ENCODE measurements at places on chromosomes 3 and 15.

DNA sequence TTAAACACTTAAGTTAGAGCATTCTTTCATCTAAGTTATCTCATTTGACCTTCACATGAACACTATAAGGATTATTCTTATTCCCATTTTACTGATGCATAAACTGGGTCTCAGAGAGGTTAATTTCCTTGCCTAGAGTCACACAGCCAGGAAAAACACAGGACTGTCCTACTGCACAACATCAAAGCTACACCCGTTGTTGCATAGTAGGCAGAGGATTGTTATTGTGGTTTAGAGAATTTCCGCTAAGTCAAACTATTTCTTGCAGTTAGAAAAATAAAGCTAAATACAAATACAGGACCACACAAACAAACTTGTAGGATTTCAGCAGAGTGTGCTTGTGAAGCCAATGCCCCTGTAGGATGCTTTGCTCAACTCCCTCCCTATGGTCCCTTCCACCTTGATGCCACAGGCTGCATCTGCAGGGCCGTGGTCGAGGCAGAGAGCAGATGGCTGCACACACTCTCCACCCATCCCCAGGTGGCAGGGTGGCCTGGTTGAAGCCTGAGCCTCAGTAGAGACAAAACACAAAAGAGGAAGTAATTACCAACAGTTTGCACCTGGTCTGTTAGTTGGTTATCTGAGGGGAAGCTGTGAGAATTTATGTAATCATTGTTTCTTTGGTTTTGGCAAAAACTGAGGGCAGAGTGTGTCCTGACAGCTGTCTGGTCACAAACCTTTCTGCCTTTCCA lies 41.1 kb upstream of the SKOR1 start:
- DNase-seq: no peak

DNA sequence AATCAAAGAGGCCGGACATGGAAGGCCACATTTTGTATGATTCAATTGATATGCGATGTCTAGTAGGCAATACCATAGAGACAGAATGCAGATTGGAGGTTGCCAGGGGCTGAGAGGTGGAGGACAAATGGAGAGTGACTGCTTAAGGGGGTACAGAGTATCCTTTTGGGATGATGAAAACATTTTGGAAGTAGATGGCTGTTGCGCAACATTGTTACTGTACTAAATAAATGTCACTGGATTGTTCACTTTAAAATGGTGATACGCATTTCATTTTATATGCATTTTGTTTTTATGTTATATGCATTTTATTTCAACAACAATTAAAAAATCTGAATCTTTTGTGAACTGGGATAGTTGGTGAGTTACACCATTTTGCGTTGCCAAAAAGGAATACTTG lies 99.7 kb upstream of the AGBL1 start:
- no peak for DNase-seq

GRCh38 chr3:61218504-61218903 lies 32.7 kb downstream of the FHIT start:
- no peak for DNase-seq

DNA sequence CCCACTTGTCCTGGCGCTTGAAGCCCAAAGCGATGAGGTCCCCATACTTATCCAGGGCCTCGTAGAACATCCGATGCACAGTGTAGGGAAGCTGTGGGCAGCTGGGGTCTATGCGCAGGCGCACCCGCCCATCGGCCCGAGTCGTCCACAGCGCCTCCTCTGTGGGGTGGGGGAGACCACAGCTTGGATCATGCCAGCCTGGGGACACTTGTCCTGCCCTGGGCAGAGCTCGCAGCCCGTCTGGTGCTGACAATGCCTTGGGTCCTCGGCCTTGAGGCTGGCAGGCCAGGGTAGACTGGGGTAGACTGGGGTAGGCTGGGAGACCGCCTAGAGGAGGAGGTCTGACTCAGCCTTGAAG lies 39.8 kb downstream of the ACSBG1 start:
- DNase-seq: no peak

- peak; percentile 50 for DNase-seq
Observed at GRCh38 chr3:18007980-18008379, 265.5 kb upstream of the TBC1D5 start.

GRCh38 chr15:77565378-77565915 lies 67.3 kb downstream of the LINGO1 start:
- no peak for DNase-seq

GRCh38 chr15:70539409-70539808 lies 223.9 kb downstream of the UACA start:
- DNase-seq: no peak

DNA sequence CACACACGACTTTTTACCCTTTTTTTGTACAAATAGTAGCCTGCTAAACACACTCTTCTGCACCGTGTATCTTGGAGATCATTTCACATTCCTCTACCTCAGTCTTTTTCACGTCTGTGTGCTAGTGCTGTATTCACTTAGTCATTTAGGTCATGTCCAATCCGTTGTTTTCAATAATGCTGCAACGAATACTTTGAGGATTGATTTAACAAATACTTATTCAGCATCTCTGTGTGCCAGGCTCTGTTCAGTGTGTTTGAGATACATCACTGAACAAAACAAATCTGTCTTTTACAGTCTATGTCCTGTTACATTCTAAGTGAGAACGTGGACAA lies 882 bp downstream of the JMJD7 start:
- DNase-seq: peak; percentile 8

DNA sequence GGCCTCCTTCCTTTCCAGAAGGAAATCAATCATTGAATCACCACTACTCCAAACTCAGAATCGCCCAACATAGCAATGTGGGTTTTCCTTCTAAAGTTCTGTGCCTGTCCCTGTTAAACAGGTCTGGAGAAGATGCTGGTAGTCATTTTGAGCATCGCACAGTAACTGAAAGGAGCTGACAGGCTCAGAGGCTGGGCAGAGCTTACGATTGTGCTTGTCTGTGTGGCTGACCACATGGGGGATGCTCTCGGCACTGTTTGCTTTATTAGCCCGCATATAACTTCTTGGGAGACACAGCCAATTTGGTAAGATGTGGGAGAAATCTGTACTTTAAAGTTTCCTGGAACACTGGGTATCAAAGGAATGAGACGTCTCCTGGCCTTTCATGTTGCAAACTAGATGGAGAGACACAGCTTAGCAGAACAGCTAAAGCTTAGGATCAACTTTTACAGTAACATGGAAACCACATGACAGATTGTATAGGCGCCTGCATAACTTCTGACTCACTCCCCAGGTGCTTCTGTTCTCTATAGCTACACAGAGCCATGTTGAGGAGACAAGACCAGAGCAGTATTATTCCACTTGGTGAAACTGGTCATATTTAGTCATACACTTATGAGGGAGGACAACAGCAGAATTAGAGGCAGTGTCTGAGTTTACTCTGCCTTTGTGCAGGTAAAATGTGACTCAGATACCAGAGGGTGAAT lies 374.1 kb downstream of the RORA start:
- DNase-seq: no peak

DNA sequence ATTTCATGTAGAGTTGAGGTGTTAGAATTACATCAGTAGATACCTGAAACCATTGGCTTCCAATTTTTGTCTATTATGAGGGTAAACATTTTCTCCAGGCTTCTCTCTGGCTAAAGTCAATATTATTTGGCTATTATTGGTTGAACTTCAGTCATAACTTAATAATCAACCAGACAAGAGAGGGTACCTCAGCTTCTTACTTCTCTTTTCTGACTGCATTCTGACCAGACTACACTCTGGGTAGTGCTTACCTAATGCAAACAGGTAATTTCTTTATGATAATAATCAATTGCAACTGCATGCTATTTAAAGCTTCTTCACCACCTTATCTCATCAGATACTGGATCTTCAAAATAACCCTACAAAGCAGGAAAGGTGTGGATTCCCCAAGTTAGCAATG lies 85.1 kb downstream of the ANP32A start:
- no peak for DNase-seq

- peak; percentile 48 for DNase-seq
Observed at GRCh38 chr3:48088056-48088748, 72.0 kb upstream of the MAP4 start.

DNA sequence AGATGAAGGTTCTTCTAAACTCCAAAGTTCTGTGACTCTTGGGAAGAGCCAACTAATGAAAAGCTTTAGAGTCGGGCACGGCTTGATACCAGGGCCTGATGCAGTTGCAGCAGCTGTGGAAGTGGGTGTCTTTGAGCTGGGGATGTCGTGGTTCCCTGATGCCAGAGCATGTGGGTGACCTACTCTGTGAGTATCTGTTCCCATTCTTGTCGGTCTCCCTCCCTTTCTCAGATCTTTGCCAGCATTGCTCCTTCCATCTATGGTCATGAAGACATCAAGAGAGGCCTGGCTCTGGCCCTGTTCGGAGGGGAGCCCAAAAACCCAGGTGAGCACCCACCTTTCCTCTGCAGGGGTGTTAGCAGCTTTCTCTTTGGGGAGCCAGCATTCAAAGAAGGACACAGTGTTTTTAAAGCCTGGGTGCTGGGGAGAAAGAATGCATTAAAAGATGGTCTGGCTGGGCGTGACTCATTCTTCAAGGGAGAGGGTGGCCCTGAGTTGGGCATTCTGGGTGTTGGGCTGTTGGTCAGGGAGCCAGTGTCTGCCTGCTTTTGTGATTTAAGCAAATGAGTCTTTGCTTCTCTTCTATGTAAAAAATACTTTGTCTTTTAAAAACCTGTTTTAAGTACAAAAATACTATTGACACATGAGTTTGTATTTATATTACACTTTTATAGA lies 13.2 kb upstream of the PODXL2 start:
- DNase-seq: no peak

DNA sequence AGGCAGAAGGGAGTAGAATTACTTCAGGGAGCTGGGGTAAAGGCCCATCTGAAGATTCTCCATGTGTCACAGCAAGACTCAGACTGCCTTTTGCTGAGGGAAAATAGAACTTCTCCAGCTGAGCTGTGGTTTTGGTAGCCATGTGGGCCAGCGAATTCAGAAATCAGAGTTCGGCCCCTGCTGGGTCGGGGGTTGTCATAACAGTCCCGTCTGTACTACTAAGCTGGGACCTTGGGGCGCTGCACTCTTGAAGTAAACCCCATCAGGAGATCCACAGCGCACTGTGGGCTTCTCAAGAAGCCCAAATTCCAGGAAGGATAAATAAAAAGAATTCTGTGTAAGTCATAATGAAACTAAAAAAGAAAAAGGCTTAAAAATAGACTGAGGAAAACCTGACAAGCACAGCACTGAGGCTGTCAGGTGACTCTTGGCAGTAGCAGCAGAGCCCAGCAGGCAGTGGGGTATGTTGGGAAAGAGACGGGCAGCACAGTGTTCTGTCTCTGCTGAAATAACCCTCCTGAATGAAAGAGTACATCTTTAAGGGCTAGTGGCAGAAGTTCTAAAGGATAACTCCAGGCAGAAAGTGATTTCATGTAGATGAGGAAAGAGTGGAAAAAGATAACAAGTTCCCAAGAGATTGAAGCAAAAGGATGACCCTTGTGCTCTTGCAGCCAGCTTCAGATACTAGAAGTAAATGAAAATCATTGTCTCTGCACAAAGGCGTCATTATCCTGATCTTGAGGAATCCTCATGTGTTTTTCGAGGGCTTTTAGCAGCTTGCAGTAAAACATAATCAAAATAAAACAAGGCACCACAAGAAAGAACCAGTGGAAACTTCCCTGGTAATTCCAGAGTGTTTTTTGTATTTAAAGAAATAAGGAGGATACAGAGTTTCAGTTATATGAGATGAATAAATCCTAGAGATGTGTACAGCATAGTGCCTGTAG lies 74.5 kb downstream of the RAB7A start:
- DNase-seq: peak; percentile 74

- peak; percentile 24 for DNase-seq
Observed at GRCh38 chr15:79007066-79007465, 62.2 kb upstream of the CTSH start.

DNA sequence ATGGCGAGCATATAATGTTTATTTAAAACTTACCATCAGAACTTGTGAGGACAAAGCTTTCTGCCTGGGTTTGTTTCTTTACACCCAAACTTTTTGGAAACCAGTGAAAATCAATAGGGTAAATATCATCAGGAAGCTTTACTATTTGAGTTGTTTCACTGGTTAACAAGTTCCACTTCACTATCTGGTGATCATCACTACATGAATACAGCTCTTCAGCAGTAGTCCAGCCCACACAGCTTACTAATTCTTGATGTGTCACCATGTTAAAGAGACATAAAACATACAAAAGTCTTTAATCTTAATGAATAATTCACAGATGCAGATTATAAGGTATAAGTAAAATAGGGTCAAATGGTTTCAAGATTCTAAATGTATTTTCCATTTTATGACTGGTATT lies 17.6 kb downstream of the IFT80 start:
- DNase-seq: no peak

GRCh38 chr3:135539854-135540253 lies 425.7 kb upstream of the PPP2R3A start:
- no peak for DNase-seq

- peak; percentile 43 for DNase-seq
Observed at GRCh38 chr15:44084171-44084570, 110.9 kb downstream of the FRMD5 start.

DNA sequence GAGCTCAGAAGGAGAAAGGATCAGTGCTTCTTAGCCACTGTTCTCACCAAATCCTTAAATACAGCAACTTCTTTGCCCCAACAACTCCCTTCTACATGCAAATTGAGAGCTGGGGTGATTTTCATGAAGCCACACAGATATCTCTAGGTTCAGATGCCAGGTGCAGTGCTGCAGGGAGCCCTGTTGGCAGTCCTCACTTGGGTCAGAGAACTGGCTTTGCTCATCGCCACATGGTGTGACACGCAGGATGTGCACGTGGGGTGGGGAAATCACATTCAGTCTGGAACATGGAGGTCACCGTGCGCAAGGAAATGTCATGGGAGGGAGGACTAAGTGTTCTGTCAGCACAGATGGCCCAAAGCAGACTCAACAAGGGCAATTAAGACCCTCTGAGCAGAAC lies 103.8 kb downstream of the WDR76 start:
- no peak for DNase-seq

DNA sequence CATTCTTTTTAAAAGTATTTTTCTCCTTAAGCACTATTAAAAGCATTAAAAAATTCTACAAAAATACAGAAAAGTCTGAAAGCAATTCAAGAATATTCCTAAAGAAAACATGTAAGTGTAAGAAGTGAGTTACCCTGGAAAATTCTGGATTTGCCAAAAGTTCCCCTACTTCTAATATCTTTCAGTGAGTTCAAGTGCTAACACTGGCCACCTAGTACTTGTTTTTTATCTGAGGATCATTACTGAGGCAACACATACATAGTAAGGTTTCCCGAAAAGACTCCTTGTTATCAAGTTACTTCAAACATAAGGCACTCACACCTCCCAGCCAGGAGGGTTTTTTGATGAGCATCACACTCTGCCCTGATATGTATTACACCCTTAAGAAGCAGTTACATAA lies 158.4 kb downstream of the TIGIT start:
- DNase-seq: peak; percentile 27

DNA sequence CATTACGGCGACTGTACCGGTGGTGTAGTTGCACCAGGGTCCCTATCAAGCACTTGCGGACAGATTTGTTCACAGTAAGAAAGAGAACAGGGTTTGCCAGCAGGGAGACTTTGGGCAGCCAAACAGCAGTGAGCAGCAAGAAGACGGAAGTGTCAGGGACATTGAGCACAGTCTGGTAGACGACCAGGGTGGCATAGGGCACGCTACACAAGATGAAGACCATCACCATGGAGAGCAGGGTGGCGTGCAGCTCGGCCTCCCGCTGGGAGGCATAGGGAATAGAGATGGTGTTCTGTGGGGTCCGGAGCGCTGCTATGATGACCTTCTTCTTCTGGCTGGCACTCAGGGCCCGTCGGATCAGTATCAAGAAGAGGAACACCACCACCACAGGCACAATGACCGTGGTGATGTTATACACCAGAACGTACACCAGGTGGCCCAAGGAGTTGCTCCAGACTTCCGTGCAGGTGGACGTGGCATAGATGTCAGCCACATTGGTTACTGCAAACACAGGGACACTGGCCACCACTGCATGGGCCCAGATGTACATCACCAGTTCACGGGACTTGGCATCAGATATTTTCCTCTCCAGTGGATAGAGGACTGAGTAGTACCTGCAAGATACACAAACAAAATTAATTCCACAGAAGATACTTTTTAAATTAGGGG lies 19.1 kb upstream of the FSIP1 start:
- no peak for DNase-seq

Measured in astrocyte of the spinal cord (primary cell).